Stomach (tissue), 19 donors: ENCODE measurements at places on chromosomes 7 and 10. TPM values are rescaled to one million over a fixed set of nuclear protein-coding genes. Genes with fewer than 3 reads are reported as not detected.

DNA sequence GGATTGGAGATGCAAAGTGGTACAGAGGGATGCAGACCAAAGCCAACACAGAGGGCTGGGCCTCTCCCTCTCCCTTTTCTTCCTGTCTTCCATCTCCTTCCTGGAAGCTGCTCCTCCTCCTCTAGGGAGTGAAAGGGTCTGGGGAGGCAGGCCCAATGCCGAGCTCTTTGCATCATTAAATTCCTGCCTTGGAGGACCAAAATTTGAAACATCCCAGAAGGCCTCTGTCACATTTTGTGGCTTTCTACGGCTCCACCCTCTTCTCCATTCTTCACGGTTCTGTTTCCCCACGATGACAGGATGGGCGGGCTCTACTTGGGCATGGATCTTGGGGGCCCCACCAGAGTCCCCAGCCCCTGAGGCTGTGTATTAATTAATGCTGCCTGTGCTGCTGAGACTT lies 76.4 kb downstream of the NEURL1 start:
- no peaks in the 10 kb centered on the region for H3K27me3 ChIP-seq
- H3K36me3 ChIP-seq = no peaks in the 10 kb centered on the region
- peaks cover 5% of the 10 kb centered on the region for H3K4me1 ChIP-seq
- H3K4me3 ChIP-seq = no peak overlapping the region
- no peak overlapping the region for H3K27ac ChIP-seq
- no peak for DNase-seq

DNA sequence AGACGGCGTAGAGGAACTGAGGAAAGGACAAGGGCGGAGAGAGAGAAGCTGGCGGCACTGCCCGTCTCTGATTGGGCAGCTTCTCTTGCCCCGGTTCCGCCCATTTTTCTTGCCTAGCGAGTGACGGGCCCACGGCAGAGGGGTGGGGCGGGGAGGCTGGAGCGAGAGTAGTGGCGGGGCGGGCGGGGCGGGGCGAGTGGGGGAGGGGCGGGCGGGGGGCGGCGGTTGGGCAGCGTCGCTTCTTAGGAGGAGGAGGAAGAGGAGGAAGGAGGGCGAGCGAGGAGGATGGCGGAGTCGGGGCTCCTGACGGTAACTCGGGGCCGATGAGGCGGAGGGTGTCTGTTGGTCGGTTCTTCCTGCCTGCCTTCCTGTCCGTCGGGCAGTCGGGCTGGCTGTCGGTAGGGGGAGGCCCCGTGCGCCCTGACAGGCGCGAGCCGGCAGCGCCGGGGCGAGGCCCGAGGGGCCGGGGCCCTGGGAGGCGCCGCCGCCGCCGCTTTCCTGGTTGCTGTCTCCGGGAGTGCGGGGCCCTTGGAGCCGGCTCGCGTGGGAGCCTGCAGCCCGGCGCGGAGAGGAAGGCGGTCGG lies at the start of gene SHOC2:
SHOC2 (plus strand) TSS at position 256 of the 583 bp plus-strand sequence. CDS start 44,755 bp downstream, outside the sequence.
- H3K27me3 ChIP-seq = no peaks in the 10 kb centered on the region
- H3K4me3 ChIP-seq = peak within 1 kb of the TSS; percentile 81
- peak within 1 kb of the TSS; percentile 93 for H3K27ac ChIP-seq
- H3K36me3 ChIP-seq = no peaks in the 10 kb centered on the region

- H3K4me3 ChIP-seq = no peak overlapping the region
- H3K36me3 ChIP-seq = no peaks in the 10 kb centered on the region
- DNase-seq = peak; percentile 0
- no peaks in the 10 kb centered on the region for H3K4me1 ChIP-seq
- H3K27ac ChIP-seq = no peak overlapping the region
Observed at GRCh38 chr10:42989481-42989921, 87.4 kb upstream of the RET start.

DNA sequence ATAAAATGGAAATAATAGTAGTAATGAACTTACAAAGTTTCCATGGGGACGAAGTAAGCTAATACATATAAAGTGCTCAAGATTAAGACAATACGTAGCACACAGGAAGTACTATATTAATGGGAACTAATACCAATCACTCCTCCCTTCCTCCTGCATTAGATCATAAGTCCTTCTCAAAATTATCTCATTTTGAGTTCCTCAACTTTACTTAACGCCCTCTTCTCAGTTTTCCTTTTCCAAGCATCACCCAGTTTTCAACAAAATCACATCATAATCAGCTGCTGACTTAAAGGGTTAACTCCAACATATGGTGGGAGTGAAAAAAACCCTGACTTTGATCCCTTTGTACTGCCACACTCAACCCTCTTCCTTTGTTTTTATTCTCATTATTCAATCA lies 24.4 kb downstream of the JMJD1C start:
- H3K4me1 ChIP-seq = peaks cover 56% of the 10 kb centered on the region
- no peaks in the 10 kb centered on the region for H3K36me3 ChIP-seq
- DNase-seq = no peak
- no peak overlapping the region for H3K4me3 ChIP-seq

DNA sequence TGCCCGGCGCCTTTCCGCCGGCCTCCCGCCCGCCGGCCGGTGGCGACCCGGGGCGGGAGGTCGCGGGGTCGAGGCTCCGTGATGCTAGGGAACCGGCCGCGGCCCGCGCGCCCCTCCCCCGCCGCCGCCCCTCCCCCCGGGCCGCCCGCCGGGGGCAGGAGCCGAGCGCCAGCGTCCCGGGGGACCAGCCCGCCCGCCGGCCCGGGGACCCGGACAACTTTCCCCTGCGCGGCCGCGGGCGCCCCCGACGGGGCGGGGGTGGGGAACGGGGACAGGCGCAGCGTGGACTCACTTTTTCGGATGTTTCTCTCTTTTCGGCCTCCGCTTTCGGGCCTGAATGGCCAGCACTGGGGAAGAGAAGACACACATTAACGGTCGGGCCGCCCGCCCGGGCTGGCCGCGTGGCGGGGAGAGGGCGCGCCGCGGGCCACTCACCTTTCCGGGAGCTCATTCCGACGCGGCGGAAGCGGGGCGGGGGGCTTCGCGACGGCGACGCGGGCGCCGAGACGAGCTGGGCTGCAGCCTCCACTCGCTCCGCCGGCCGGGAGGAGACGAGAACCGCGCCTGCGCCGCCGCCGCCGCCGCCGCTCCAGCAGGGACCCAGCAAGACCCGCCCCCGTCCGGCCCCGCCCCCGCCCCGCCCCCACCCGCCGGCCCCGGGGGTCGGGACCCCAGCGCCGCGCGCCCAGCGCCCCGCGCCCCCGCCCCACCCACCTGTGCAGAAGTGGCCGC lies at the start of gene SRPK2:
SRPK2 (minus strand) TSS at position 566 of the 732 bp plus-strand sequence.
- H3K4me3 ChIP-seq = peak within 1 kb of the TSS; percentile 96
- no peaks in the 10 kb centered on the region for H3K36me3 ChIP-seq
- peak within 1 kb of the TSS; percentile 81 for H3K27ac ChIP-seq
- DNase-seq = peak; percentile 84

DNA sequence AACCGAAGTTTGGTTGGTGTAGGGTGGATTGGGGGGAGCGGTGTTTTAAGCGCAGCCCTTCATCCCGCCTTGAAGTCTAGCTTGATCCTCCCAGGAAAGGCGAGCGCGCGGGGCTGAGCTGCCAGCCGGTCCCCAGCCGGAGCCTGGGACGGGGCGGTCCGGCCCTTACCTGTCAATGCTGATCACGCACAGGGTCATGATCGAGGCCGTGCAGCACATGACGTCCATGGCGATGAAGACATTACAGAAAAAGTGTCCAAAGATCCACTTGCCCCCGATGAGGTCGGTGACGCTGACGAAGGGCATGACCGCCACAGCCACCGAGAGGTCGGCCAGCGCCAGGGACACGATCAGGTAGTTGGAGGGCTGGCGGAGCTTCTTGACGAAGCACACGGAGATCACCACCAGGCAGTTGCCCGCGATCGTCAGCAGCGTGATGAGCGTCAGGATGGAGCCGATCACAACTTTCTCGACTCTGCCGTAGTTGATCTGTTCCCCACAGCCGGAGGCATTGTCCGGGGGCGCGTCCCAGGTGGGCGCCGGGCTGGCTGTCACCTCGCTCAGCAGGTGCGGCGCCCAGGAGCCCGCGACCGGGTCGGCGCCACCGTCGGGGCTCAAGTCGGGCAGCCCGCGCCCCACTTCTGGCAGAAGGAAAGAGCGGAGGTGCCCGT lies 740 bp downstream of the HTR7 start:
- peaks cover 13% of the 10 kb centered on the region for H3K4me1 ChIP-seq
- no peak for DNase-seq
- peaks cover 37% of the 10 kb centered on the region for H3K27me3 ChIP-seq
- peak overlapping the region; percentile 72 for H3K4me3 ChIP-seq
- peak overlapping the region; percentile 78 for H3K27ac ChIP-seq
- H3K36me3 ChIP-seq = no peaks in the 10 kb centered on the region

- DNase-seq = peak; percentile 84
- no peak overlapping the region for H3K27ac ChIP-seq
- peaks cover 8% of the 10 kb centered on the region for H3K4me1 ChIP-seq
Observed at GRCh38 chr7:99579956-99580777, 17.9 kb upstream of the TMEM225B start.

DNA sequence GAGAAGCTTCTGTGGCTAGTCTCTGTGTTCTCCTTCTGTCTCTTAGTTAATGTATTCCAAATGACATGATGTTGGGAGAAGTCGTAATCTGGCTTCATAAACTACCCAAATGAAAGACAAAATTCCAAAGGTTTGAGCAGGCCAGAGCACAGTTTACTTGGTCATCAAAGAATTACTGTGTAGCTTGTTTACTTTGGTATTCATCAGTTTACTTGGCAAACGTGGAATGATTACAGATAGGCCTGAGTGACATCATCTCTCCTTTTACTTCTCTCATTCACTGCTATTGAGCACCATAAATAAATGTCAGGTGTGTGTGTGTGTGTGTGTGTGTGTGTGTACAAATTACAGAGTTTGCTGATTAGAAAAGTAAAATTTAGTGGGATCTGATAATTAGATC lies 327.3 kb downstream of the PHTF2 start:
- no peaks in the 10 kb centered on the region for H3K4me1 ChIP-seq
- H3K27me3 ChIP-seq = no peaks in the 10 kb centered on the region
- no peak overlapping the region for H3K4me3 ChIP-seq
- no peak overlapping the region for H3K27ac ChIP-seq
- no peak for DNase-seq

GRCh38 chr10:102735065-102735562 lies 8.6 kb upstream of the WBP1L start:
- DNase-seq = no peak
- H3K27me3 ChIP-seq = no peaks in the 10 kb centered on the region
- no peaks in the 10 kb centered on the region for H3K4me1 ChIP-seq
- no peak overlapping the region for H3K27ac ChIP-seq
- peaks cover 58% of the 10 kb centered on the region for H3K36me3 ChIP-seq
- no peak overlapping the region for H3K4me3 ChIP-seq

GRCh38 chr10:114392112-114392835 lies 12.0 kb downstream of the AFAP1L2 start:
- peaks cover 8% of the 10 kb centered on the region for H3K27me3 ChIP-seq
- H3K4me3 ChIP-seq = no peak overlapping the region
- peaks cover 41% of the 10 kb centered on the region for H3K4me1 ChIP-seq

DNA sequence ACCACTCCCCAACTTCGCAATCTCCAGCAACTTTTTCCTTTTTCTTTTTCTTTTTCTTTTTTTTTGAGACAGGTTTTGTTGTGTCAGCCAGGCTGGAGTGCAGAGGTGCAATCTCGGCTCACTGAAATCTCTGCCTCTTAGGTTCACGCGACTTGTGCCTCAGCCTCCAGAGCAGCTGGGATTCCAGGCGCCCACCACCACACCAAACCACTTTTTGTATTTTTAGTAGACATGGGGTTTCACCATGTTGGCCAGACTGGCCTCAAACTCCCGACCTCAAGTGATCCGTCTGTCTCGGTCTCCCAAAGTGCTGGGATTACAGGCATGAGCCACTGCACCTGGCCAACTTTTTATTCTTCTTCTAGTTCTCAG lies 55.0 kb downstream of the KIAA1549 start:
- no peaks in the 10 kb centered on the region for H3K36me3 ChIP-seq
- H3K4me3 ChIP-seq = no peak overlapping the region
- DNase-seq = no peak
- no peaks in the 10 kb centered on the region for H3K4me1 ChIP-seq
- H3K27me3 ChIP-seq = no peaks in the 10 kb centered on the region

DNA sequence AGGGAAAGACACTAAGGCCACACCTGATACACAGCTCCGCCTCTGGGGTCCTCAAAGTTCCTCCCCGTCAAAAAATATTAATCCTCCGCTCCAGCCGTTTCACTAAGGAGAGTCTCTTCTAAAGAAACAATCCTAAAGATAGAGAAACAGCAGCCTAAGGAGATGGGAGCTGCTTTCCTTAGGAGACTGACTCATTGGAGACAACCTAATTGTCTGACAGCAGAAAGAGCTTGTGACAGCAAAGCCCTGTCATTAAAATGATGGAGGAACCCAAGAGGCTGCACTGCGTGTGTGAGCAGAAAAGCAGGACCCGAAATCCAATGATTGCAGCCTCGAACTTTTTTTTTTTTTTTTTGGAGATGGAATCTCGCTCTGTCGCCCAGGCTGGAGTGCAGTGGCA lies 44.0 kb upstream of the TNRC18 start:
- no peaks in the 10 kb centered on the region for H3K4me1 ChIP-seq
- H3K4me3 ChIP-seq = no peak overlapping the region
- H3K27ac ChIP-seq = no peak overlapping the region
- DNase-seq = no peak
- H3K36me3 ChIP-seq = no peaks in the 10 kb centered on the region

- DNase-seq = peak; percentile 9
- H3K27ac ChIP-seq = no peak overlapping the region
- H3K36me3 ChIP-seq = peaks cover 99% of the 10 kb centered on the region
- H3K27me3 ChIP-seq = no peaks in the 10 kb centered on the region
- H3K4me3 ChIP-seq = no peak overlapping the region
- no peaks in the 10 kb centered on the region for H3K4me1 ChIP-seq
Observed at GRCh38 chr7:151138153-151138851, 29.2 kb downstream of the GBX1 start.

DNA sequence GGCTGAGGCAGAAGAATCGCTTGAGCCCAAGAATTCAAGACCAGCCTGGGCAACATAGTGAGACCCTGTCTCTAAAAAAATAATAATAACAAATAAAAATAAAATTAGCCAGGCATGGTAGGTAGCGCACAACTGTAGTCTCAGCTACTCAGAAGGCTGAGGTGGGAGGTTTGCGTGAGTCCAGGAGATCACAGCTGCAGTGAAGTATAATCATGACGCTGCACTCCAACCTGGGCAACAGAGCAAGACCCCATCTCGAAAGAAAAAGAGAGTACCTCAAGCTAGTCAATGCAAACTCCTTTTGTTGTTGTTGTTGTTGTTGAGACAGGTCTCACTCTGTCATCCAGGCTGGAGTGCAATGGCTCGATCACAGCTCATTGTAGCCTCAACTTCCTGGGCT lies 34.0 kb upstream of the NFE2L3 start:
- no peaks in the 10 kb centered on the region for H3K27me3 ChIP-seq
- no peak overlapping the region for H3K27ac ChIP-seq
- H3K4me1 ChIP-seq = no peaks in the 10 kb centered on the region
- no peak for DNase-seq

GRCh38 chr10:18230794-18231193 lies 90.6 kb downstream of the CACNB2 start:
- no peak overlapping the region for H3K27ac ChIP-seq
- no peaks in the 10 kb centered on the region for H3K27me3 ChIP-seq
- no peak overlapping the region for H3K4me3 ChIP-seq
- DNase-seq = no peak
- no peaks in the 10 kb centered on the region for H3K4me1 ChIP-seq

- H3K27me3 ChIP-seq = no peaks in the 10 kb centered on the region
- peaks cover 33% of the 10 kb centered on the region for H3K36me3 ChIP-seq
- DNase-seq = no peak
- H3K4me1 ChIP-seq = peaks cover 15% of the 10 kb centered on the region
- H3K27ac ChIP-seq = no peak overlapping the region
- H3K4me3 ChIP-seq = no peak overlapping the region
Observed at GRCh38 chr10:13592306-13592705, 5.5 kb downstream of the PRPF18 start.

The AGR2 gene
- 127 TPM for total RNA-seq

The CYP2E1 gene
- total RNA-seq = not detected

The CDH23 gene
- 1.7 TPM for total RNA-seq

The ACSM6 gene
- 7.2 TPM for total RNA-seq

The TCAF2 gene
- total RNA-seq = 3.5 TPM

The C10orf95 gene
- 8.0 TPM for total RNA-seq
